NCI-H2171 (cell line): ENCODE measurements at places on chromosomes 12 and 14.
A peak's percentile ranks its signal among the peaks of the same experiment; 100 is the strongest.

DNA sequence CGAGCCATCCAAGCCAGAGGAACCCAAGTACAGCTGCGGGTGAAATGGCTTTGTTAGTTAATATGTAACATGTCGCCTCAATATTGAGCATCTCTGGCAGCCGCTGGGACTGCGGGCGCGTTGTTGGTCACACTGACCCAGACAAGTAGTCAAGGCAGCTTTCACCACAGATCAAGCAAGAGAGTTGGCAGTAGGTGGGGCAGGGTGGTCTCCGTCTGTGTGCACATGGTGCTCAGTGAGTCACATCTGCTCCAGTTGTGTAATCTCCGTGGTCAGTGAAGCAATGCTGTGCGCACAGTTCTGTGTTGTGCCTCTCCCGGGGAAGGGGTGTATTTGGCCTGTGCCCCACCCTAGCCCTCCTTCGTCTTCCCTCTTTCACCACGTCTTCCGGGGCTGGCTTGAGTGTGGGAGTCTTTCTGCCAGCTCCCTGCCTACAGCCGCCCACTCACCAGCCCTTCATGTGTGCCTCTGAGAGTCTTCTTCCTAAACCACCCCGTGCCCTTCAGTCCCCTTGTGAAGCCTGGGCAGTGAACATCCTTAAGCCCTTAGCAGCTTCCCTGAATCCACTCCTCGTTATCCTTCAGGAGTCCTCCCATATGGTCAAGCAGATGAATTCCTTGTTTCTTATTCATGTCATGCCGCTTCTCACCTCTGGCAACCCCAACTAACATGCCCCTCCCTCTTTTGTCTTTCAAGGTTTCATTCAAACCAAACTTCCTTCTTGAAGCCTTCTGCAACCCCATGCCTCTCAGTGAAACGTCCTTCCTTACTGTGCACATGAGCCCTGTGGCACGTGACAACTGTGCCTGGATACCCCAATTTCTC is 242.1 kb downstream of the CACNA1C start:
- no peak for DNase-seq

GRCh38 chr12:52860102-52860823 is 11.5 kb upstream of the KRT78 start:
- DNase-seq, result no peak

- DNase-seq, result peak; percentile 65
Measured at GRCh38 chr14:62939970-62940369, 105.3 kb downstream of the KCNH5 start.

DNA sequence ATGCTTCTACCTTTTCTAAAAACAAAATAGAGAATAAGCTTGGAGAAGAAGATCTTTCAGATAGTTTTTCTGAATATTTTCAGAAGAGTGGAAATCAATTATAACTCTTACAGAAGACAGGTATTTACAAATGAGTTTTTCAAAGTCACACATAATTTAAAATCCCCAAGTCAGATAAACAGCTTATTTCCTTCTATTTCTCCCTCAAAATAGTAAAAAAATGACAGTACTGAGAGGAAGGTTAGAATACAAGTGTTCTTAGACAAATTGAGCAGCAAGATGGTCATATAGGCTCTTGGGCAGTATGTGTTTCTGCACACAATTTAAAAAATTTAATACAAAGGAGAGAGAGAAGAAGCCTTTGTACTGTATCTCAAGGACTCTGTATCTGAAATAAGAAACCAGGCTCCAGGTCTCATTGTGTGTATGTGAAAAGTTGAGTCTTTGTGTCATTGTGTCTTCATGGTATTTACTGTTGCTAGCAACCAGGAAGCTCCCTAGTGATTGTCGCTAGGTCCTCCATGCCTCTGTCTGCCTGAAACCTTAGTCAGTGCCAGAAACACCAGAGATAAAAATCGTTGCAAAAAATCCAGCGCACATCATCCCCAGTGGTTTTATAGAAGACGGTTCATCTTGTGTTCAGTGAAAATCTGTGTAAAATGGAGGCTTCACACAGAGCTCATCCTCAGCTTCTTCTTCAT is 12.9 kb upstream of the TUBA1A start:
- peak; percentile 10 for DNase-seq

GRCh38 chr12:78666584-78666983 is 198.0 kb upstream of the SYT1 start:
- DNase-seq, result no peak

GRCh38 chr14:52025310-52025709 is 36.0 kb downstream of the RTRAF start:
- no peak for DNase-seq

DNA sequence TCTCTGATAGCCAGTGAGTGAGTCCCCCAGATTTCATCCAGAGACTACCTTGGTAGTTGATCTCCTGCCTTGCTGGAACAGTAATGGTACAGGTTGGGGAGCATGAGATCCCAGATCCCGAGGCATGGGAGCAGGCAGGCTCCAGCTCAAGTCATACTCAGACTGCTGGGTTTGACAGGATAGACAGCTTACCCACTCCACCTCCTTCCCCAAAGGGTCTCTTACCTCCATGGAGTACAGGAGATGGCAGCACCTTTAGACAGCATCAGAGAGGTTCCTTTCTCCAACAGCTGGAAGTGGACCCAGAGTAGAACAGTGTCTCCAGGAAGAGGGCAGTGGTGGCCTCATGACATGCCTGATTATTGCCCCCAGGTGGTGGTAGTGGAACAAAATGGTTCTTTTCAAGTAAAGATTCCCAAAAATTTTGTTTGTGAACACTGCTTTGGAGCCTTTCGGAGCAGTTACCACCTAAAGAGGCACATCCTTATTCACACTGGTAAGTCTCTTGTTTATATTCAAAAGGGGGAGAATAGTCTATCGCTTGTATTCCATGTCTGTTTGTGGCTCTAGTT is 4.9 kb upstream of the CSAD start:
- no peak for DNase-seq

GRCh38 chr12:86727160-86727559 is 471.0 kb upstream of the MGAT4C start:
- no peak for DNase-seq

- no peak for DNase-seq
Measured at GRCh38 chr12:28563936-28564335, 373.7 kb downstream of the CCDC91 start.

GRCh38 chr12:30286345-30286926 is 409.2 kb downstream of the IPO8 start:
- DNase-seq, result peak; percentile 5

DNA sequence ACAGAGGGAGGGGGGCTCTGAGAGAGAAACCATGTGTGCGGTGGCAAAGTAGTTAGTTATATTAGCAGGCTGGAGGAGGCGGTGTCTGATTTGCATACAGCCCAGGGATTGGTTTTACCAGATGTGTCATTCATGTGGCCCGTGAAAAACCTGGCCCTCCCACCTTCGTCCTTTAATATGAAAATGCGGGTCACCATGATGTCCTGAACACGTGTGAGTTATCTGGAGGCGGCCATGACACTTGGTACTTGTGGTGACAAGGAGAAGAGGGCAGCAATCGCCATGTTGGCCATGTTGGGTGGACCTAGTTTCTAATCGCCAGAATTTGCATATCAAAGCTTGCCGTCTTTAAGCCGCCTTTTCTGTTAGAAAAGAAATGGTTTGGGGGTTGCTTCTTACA is 108.8 kb downstream of the RAD51B start:
- DNase-seq, result no peak

DNA sequence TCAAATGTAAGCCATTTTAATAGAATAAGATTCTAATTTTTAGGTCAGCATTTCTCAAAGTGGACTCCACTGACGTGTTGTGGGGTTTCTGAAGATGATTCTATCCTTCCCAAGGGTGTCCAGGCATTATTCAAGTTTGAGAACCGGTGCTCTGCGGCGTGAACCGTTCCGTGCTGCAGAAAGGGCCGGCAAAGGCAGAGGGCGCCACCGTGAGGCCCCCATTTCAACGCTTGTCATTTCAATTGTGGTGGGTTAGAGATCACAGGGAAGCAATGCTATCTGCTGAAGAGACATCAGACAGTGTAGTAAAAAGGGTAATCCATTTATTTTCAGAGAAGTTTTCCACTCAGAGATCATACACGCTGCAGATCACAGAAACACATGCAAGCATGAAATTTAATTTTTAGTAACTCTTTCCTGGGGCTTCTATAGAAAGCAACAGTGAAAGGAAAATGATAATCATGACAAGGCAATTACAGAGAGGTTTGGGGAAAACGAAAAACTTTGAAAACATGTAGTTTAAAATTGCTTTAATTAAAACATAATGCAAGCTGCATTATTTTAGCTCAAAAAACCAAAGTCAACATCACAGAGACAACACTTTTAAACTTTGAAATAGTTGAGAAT is 201.7 kb downstream of the EXOC5 start:
- DNase-seq, result no peak

- DNase-seq, result no peak
Measured at GRCh38 chr12:89470741-89471509, 53.7 kb downstream of the GALNT4 start.

- DNase-seq, result no peak
Measured at GRCh38 chr12:11970155-11970520, 100.6 kb upstream of the BCL2L14 start.

DNA sequence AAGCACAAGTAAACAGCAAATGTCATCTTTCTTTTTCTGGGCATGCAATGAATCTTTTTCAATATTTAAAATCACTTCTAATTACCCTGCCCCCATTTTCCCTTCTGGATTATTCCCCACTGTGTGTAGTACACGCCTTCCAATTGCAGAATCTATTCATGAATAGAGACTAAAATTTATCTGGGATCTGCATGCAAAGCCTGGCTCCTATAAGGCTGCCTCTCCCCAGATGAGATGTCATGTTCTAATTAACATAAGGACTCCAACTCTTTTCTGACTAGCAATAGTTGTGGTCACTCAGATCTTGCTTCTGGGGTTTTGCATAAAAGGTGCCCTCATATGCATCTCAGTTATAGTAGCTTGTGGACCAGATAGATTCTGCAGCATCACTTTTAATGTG is 473.5 kb downstream of the BTG1 start:
- no peak for DNase-seq

- no peak for DNase-seq
Measured at GRCh38 chr12:93134175-93134890, 205.2 kb upstream of the EEA1 start.

DNA sequence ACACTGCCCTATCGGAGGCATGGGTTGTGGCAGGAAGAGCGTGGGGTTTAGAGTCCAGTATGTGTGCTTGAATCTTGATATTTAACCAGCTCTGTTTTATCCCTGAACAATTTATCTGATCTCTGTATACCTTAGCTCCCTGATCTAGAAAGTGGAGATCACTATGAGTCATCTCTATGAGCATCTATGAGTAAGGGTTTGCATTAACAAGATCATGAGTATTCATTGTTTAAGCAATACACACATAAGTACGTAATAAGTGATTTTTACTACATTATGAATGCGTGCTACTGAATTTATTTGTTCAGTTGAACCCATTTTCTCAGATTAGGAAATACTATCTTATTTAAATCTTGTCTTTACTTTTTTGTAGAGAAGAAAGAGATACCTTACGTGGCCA is 49.4 kb downstream of the GPATCH2L start:
- no peak for DNase-seq

- peak; percentile 44 for DNase-seq
Measured at GRCh38 chr12:124036657-124037109, 63.7 kb downstream of the ZNF664 start.

- DNase-seq, result peak; percentile 56
Measured at GRCh38 chr12:53061404-53062010, 11.6 kb downstream of the TNS2 start.

DNA sequence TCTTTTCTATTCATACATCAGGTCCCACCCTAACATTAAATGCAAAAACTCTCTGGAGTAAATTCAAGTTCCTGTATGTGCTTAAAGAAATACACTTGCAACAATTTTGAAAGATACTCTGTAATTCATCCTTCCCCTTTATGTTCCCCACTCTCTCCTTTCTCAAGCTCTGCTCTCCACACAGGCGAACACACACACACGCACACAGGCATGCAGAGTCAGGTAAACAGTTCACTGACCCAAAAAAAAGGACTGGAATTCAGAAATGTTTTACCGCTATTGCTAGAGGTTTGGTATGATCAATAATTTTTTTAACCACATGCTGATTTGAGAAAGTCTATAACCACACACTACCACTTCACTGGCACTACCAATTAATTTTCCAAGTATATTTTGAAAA is 152.4 kb upstream of the TMCC3 start:
- no peak for DNase-seq

GRCh38 chr12:80320121-80320678 is 123.8 kb upstream of the PTPRQ start:
- no peak for DNase-seq

GRCh38 chr12:90086281-90086680 is 377.6 kb upstream of the ATP2B1 start:
- no peak for DNase-seq

DNA sequence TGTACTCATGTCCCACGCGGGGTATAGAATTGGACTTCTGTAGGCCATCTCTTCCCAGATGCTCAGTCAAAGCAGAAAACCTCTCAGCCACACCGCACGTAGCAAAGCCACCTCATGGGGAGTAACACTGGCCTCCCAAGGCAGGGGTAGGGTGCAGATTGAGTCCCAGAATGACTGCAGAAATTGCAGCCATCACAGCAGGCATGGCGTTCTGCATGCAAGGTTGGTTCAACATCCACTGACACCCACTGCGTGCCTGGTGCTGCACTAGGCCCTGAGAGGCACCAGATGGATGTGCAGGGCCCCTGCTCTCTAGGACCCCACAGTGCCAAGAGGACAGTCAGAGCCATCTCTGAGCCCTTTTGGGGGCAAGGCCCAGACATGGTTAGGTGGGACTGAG is 39.9 kb downstream of the RAB35 start:
- no peak for DNase-seq

DNA sequence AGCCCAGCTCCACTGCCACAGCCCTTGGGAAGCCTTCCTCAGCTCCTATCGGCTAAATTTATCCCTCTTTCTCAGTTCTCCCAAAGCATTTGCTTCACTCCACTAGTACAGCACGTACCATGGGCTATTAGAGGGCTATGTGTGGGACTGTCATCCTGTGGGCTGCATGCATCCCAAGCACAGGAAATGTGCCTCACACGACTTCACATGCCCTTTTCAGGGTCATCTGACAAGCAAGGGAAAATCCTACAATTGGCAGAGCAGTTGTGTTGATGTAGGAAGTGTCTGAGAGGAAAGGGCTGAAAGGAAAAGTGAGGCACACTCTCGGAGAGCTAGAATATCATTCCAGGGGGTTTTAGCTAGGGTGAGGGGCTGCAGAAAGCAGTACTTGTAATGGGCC is 47.6 kb downstream of the NINJ2 start:
- DNase-seq, result no peak

GRCh38 chr12:30450226-30450625 is 245.4 kb downstream of the IPO8 start:
- DNase-seq, result no peak

- DNase-seq, result peak; percentile 99
Measured at GRCh38 chr12:28040246-28040645, 67.7 kb upstream of the PTHLH start.

DNA sequence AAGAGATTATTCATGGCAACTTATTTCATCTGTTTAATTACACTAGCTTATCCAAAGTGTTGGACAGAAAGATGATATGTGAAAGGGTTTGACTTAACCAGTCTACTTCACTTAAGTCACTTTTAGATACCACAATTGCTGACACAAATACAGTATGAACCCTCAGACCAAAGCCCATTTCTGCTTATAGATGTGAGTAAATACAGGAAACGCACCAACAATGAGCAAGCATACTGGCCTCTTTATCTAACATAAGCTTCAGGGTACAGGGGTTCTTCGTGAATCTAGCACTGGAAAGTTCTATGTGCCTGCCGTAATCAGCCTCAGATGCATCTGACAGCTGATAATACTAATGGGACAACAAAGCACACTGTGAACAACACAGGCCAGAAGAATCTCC is 209.6 kb downstream of the MED13L start:
- no peak for DNase-seq

GRCh38 chr12:47981496-47982260 is 18.3 kb downstream of the TMEM106C start:
- DNase-seq, result no peak
